ENCODE measurements at places on chromosomes 11 and 22.

GRCh38 chr11:16000065-16000464 is 356.3 kb downstream of the SOX6 start:
- DNase-seq: no peak

- DNase-seq: no peak
Observed at GRCh38 chr11:69343401-69344321, 49.7 kb downstream of the MYEOV start.

DNA sequence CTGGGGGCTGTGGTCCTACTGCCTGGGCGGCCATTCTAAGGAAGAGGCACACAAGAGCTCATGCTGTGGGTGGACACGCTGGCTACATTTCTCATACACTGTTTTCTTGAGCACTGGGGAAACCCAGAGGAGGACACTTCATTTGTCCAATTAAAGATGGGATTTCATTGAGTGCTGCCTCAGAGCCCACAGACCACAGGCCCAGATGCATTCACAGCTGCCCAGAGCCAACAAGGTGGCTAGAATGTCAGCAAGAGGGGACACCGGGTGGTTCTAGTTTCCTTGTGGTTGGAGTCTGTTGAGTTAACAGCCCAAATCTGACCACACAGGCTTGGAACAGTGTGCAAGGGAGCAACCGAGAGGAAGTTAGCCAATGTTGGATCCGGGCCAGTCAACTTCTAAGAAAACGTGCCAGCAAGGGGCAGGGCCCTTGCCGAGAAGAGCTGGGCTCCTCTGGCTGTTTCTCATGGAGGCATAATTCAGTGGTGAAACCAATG is 35.0 kb upstream of the SORL1 start:
- DNase-seq: no peak

- DNase-seq: no peak
Observed at GRCh38 chr11:68342459-68343158, 30.2 kb downstream of the LRP5 start.

GRCh38 chr11:59030037-59030436 is 56.1 kb upstream of the GLYATL1B start:
- DNase-seq: no peak

Data from C1 segment of cervical spinal cord (tissue), 14 donors.